Hematopoietic multipotent progenitor cell treated with erythropoietin and hydrocortisone succinate and interleukin-3 and kit ligand, for 15 days (in vitro differentiated cells): ENCODE measurements at places on chromosomes 5 and 9.

DNA sequence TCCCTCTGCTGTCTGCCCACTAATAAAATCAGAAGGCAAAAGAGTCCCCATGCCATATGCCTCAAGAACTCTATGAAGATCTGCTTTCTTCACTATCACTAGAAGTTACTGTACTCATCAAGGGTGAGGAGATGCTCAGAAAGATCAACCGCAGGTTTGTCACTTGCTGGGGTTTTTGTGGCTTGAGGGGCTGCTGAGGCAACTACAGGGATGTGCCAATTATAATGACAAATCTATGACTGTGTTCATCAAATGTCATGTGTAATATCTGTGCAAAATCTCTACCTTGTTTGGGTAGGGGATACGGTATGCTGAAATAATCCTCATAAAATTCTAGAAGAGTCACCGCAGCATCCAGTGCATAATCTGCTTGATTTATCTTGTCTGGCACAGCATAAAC, 13.0 kb downstream of the ERAP1 start:
- no peak for DNase-seq

DNA sequence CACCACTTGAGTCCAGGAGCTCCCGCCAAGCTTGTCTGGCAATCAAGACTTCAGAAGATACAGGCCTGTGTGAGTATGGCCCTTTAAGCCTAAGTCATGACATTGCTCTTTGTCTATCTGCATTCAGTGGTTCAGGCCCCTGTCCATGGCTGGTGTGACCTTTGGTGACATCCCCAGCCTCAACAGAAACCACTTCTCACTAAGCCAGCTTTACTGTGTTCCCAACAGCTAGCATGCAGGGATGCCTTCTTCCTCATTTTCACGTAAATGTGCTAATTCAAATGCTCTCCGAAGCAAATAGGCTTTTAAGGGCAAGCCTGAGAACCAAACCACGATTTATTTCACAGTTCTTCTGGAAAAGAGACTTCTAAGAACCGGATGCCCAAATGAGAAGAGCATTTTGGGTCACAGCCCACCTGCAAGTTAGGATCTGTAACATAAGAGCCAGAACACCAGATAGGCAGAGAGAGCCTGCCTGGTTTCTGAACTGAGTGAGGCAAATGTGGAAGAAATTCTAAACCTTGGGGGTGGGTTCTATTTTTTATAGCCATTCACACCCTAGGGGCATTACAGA, 14.9 kb downstream of the CD180 start:
- no peak for DNase-seq

- DNase-seq, result no peak
Measured at GRCh38 chr9:111366978-111367377, 37.0 kb upstream of the OR2K2 start.

GRCh38 chr5:168693883-168694282, 114.7 kb upstream of the PANK3 start:
- DNase-seq, result no peak

DNA sequence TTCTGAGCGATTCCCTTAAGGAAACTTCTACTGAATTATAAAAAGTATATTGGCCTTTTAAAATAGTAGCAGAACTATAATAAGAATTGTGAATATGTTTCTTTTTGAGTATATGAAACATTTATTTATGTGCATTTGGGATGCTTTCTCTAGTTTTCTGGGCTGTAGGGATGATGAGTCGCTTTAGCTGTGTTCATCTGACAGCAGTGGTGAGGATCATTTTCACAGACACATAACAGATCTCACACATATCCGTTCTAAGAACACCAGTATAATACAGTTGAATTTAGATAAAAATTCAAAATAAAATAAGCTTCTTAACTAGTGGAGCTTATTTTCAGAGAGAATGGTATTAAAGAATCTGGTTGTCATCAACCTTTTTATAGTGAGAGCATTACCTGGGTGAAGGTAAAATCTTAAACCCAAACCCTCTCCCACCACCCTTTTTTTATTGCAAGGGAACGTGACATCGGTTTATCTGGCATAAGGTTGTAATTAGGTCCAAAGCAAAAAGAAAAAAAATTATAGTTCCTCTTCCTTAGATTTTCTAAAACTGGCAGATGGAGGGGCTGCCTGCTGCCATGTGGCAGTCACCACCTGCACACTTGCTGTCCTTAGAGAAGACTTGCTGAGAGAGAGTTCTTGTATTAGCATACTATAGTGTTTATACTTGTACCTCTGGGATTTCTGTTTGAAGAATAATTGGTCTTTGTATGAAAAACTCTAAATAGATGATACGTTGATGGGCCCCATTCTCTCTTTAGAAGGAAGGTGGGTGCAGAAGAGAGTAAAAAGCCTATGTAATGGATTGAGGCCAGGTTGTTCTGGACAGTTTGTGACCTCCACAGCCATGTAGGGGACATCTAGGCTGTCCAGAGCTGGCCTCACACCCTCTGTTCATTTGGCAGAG, 86.8 kb downstream of the CAMK4 start:
- no peak for DNase-seq

GRCh38 chr9:132798817-132799790, 79.0 kb downstream of the AK8 start:
- DNase-seq, result peak; percentile 78

DNA sequence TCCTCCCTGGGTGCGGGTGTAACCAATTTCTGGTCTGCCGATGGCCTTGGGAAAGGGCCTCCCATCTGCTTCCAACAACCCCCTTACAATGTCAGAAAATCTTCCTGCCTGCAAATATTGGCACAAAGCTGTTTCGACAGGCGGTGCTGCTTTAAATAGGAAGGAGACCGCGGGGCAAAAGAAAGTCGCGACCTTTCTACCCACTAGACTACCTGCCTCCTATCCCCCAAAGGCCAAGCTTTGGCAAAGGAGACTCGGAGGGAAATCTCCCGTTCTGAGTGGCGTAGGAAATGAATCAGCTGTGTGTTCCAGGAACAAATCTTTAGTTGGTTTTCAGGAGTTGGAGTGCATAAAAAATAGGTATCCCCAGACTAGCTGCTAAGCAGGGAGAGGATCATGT, 36.8 kb upstream of the NFIB start:
- DNase-seq, result no peak

GRCh38 chr9:120152295-120152694, 427.7 kb downstream of the CDK5RAP2 start:
- no peak for DNase-seq

DNA sequence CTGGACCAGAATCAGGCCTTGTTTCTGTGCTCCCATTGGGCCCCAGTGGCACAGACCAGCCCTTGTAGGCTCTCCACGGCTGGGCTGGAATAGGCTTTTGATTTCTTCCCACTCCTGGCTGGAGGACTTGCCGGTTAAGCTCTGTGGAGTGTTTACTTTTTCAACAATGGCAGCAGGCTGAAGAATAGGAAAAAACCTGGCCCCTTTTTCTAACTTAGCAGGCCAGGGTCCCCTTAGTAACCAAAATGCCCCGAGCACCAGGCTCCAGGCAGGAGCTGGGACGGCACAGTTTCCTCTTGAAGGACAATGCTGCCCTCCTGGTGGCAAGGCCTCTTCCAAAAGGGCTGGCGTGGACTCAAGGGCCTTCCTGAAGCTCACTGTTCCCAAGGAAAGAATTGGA, 230.3 kb downstream of the CRB2 start:
- DNase-seq, result no peak

GRCh38 chr5:97044052-97044451, 98.4 kb downstream of the LIX1 start:
- DNase-seq, result no peak

- no peak for DNase-seq
Measured at GRCh38 chr5:55701462-55702103, 10.5 kb downstream of the SLC38A9 start.

DNA sequence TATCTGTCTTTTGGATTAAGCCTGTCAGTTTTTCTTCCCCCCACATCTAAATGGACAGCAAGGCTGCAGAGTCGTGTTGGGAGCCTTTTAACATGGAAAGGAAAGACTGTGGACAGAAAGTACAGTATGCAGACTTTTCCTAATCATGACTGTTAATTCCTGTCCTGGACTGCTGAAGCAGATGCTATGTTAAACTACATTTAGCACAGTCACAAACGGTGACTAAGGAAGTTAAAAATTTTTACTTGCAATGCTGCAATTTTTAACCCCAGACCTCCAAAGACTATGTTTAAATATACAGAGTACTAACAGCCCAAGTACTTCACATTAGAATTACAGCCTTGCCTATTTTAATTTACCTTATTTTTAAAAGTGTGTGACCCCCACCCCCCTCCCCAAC, 51.8 kb downstream of the ELAVL2 start:
- no peak for DNase-seq

- no peak for DNase-seq
Measured at GRCh38 chr5:55865831-55866230, 14.7 kb downstream of the IL31RA start.

DNA sequence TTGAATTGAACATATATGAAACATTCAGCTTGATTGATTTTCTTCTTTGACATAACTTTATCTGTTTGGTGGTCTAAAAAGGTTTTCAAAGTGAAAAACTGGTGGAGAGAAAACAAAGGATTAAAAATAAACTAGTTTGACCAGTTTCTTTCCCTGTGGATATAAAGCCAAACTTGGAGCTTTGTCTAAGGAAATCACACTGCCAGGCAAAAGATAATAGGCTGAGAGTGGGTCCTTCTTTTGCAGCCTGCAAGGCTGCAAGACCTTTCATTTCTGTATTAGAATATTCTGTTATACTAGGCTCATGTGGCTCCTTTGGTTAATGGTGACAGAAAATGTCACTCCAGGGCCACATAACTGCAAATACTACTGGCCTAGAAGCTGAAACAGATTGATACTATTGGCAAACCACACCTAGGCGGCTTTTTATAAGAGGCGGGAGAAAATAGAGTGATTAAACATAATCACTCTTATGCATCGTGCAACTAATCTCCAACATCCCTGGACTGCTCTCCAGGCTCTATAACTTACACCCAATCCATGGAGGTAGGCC, 129.1 kb upstream of the ZNF462 start:
- no peak for DNase-seq

- DNase-seq, result peak; percentile 58
Measured at GRCh38 chr9:121286973-121287741, 19.2 kb downstream of the GSN start.

GRCh38 chr5:36679221-36679989, 73.0 kb downstream of the SLC1A3 start:
- DNase-seq, result no peak

- DNase-seq, result no peak
Measured at GRCh38 chr9:9091387-9091786, 1291.8 kb upstream of the DMAC1 start.

GRCh38 chr5:150038547-150038946, 38.0 kb downstream of the HMGXB3 start:
- no peak for DNase-seq
